ENCODE measurements at places on chromosomes 5 and 9.

GRCh38 chr5:161691911-161692310, 6.4 kb downstream of the GABRA6 start:
- no peak for DNase-seq

- DNase-seq, result no peak
These were observed 182.2 kb upstream of the TARS1 start for GRCh38 chr5:33258553-33258952.

DNA sequence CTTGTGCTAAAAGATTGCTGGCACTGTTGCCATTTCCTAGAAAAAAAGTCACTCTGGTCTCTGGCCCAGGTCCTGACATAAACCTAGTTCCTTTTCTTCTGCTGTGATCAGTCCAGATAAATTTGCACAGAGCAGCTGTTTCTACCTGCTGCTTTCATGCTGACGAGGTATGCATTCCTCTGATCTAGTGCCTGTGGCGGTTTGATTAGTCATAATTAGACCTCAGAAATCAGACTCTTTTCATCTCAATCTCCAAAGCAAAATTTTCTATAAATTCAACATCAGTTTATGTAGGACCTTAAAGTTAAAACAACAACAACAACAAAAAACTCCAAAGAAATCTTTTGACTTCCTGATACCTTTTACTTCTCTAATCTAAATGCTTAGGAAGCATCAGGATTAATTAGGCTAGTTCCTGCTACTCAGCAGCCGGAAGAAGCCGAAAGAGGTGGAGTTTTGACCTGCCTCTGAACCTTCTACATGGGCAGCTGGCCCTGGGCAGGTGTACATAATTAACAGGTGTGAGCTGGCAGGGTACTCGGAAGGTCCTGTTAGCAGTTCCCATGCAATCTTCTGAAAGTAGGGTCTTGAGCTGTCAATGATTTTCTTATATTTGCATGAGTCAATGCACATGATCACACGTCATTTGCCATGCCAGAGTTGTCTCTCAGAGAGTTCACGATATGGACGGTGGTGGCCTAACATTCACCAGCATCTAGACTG, 83.3 kb upstream of the CCDC112 start:
- DNase-seq, result no peak

DNA sequence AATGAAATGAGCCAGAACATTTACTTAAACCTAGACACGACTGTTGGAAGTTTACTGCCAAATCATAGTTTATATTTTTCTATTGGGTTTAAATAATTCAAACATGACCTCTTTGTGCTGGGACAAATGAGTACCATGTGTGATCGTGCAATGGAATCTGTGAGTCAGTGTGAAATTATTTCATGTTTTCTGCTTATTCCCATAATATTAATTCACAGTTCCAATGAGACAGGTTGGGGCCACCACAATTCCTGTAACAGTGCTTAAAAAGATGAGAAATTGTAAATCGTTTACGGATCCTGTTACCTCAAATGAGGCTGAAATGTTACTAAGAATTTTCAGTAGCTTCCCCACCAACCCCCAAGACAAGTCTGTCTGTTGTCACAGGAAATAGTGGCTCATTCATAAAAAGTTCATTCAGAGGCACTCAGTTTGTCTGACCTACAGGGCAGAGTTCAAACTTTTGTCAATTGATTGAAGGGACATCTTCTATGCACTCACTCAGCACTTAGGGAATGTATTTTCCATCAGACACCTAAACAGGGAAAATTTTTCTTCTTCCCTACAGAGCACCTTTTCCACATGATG, 563.9 kb upstream of the ADAMTS16 start:
- no peak for DNase-seq

- DNase-seq, result no peak
These were observed 1.0 kb upstream of the FOXE1 start for GRCh38 chr9:97852001-97852398.
